ENCODE measurements at places on chromosomes 16 and 17.

DNA sequence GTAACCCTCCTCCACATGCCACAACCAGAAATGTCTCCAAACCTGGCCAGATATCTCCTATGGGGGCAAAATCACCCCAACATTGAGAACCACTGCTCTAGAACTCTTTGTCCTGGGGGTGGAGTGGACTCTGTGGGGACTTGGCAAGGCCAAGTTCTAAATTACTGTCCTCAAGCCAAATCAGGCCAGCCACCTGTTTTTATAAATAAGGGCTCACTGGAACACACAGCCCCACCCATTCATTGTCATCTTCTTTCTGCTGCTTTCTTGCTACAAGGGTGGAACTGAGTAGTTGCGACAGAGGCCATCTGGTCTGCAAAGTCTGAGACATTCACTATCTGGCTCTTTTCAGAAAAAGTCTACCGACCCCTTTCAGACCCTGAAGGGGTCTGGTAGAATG, 26.8 kb upstream of the TMEM220 start:
- no peak for DNase-seq

DNA sequence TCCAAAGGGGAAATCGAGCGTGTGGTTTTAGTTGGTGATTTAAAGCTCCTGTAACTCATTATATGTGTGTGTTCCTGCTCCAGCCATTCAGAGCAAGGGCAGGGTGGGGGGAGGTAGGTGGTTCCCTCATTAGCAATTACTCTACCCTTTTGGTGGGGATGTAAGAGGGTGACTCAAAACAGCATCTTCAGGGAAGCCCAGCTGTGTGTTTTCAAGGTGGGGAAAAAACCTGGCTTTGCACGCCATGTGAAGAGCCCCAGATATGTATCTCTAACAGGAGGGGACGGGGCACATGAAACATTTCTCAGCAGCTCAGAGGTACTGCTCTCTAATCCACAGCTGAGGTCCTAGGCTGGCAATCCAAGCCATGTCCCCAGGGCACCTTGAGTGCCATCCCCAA, 241.3 kb upstream of the ZFHX3 start:
- DNase-seq: no peak

DNA sequence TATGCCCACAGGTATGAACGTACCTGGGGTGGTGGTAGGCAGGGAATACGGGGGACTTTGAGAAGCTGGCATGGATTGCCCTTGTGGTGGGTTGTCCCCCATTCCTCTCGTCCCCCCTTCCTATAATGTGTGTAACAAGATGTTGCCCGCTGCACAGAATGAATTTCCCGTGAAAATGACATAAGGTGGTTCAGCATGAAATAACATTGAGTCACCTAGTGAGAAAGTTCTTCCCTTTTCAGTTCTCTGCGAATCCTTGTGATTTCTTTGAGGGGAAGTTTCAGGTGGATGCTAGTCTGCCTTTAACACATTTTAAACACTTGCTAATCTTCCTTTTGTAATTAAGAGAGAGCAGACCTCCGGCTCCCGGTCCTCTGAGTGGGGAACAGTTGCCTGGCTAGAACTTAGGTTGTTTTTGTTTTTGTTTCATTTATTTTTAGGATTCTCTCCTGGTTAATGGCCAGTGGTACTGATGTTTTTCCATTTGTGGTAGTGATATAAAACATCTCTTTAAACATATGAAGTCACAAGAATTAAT, 58.9 kb downstream of the RAP1GAP2 start:
- no peak for DNase-seq

GRCh38 chr17:63751806-63752205, 10.2 kb upstream of the STRADA start:
- DNase-seq: no peak

GRCh38 chr16:28309811-28310311, 17.5 kb downstream of the SBK1 start:
- DNase-seq: no peak

GRCh38 chr17:6072157-6072556, 2.0 kb downstream of the WSCD1 start:
- no peak for DNase-seq

- DNase-seq: no peak
Observed at GRCh38 chr17:34997355-34997862, 17.1 kb downstream of the LIG3 start.

DNA sequence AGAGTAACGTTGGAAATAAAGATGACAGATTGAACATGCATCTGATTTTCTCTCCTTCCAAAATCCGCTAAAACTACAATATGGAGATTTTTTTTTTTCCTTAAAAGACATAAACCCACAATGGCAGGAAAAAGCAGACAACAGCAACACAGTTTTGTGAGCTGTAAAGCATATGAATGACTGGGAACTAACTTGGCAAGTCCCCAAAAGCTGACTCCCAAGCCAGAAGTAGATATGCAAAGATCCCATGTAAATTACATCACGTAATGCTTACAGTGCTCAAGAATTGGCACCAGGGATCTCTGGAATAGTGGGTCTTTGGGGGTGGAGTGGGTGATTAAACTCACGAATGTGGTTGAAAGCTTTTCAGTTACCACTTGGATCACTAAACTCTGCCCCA, 106.6 kb downstream of the ELAC2 start:
- no peak for DNase-seq

GRCh38 chr17:81712468-81713003, 452 bp downstream of the SLC25A10 start:
- no peak for DNase-seq

GRCh38 chr16:54407596-54407995, 121.0 kb upstream of the IRX3 start:
- no peak for DNase-seq

DNA sequence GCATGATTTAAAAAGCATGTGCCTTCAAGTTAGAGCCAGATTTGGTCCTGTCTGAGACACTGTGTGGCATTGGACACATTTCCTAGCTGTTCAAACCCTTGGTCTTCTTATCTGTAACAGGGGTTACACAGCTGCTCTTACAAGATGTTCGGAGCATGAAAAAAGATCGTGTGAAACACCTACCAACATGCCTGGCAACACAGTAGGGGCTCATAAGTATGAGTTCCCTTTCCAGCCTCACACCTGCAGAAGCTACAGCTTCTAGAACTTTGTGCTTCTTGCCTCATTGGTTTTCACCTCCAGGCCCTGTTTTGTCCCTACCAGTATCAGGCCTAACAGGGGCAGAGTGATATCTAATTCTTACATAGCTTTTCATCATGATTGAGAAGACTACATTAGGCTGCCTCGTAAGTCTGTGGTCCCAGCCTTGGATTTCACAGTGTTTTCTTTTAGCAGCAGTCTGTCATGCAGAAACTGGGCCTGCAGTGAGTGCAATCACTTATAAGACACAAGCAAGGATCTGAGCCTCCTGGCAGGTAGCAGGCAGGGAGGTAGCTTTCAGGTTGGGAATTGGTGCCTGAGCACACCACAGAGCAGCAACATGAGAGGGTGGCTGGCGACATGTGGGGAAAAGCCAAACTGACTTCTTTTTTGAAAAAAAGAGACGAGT, 78.8 kb downstream of the CCDC182 start:
- DNase-seq: no peak

- no peak for DNase-seq
Observed at GRCh38 chr17:32875923-32876416, 954 bp downstream of the MYO1D start.

- peak; percentile 2 for DNase-seq
Observed at GRCh38 chr17:70661342-70662222, 492.2 kb downstream of the KCNJ2 start.

- no peak for DNase-seq
Observed at GRCh38 chr17:11720816-11721215, 122.5 kb downstream of the DNAH9 start.

DNA sequence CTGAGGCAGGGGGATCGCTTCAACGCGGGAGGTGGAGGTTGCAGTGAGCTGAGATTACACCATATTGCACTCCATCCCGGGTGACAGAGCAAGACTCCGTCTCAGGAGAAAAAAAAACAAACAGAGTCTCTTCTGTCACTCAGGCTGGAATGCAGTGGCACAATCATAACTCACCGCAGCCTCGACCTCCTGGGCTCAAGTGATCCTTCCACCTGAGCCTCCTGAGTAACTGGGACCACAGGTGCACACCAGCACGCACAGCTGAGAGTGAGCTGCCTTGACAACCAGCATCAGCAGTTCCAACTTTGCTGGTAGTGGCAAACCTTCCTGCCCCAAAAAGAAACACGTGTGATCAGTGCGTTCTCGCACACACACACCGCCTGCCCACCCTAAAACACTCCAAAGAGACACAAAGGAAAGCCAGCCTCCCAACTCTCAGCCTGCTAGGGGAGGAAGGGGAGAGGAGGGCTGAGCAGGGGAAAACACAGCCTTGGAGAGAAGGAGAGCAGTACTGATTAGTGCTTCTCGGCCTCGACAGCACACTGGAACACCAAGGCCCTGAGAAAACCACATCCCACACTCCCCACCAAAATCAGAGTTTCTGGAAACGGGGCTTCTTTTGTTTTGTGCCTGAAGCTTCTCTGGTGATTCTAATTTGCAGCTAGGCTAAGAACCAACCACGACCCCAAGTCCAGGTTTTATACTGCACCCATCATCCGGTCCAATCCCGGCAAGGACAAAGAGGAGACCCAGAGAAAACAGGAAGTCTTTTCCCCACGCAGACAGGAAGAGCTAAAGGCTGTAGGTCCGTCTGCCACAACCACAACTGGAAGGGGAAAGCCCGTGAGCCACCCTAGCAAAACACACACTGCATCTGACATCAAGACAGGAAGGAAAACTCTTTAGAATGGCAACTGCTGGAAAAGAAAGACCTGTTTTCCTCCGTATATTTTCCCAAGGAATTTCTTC, 28.8 kb downstream of the ZCCHC14 start:
- no peak for DNase-seq

DNA sequence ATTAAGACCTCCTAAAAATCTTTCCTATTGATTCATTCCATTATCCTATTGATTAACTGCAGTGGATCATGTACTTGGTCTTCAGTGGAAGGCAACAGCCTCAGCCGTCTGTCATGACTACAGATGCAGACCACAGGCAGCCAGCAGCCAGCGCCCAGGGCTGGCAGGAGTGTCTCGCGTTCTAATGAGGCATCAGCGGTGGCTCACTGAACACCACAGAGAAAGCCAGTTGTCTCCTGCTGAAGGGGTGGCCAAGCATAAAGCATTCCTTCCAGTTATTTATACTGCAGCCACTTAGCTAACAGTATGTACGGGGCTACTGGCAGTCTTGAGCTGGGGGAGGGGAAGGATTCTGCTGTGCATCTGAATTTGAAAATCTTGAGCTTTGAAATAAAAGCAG, 214.3 kb downstream of the IRX3 start:
- DNase-seq: no peak

DNA sequence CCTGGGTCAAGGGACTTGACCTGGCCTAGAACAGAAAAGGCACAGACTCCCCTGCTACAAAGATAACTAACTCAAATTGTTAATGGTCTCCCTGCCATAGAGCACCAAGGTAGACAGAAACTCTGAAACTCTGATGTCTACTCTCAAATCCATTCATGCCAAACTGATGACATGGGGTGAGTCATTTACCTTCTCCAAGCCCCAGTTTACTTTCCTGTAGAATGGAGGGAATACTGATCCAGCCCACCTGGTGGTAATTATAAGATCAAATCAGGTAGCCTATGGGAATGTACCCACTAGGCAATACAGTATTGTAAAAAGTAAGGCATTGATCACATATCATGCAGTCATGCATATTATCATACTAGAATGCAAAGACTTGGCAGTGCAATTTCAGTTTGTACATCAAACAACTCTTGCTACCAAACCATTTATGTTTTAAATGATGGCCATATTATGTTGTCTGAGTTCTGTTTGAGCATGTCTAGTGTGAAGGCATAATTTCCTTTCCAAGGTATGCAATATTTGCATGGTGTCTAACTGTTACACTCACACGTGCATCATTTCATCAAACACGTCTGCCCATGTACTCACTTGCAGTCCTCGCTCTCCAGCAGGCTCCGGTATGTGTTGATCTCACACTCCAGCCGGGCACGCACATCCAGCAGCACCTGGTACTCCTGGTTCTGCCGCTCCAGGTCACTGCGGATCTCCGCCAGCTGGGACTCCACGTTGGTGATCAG, 3.0 kb downstream of the KRT31 start:
- no peak for DNase-seq

GRCh38 chr17:80152081-80152702, 5.3 kb upstream of the EIF4A3 start:
- peak; percentile 39 for DNase-seq

DNA sequence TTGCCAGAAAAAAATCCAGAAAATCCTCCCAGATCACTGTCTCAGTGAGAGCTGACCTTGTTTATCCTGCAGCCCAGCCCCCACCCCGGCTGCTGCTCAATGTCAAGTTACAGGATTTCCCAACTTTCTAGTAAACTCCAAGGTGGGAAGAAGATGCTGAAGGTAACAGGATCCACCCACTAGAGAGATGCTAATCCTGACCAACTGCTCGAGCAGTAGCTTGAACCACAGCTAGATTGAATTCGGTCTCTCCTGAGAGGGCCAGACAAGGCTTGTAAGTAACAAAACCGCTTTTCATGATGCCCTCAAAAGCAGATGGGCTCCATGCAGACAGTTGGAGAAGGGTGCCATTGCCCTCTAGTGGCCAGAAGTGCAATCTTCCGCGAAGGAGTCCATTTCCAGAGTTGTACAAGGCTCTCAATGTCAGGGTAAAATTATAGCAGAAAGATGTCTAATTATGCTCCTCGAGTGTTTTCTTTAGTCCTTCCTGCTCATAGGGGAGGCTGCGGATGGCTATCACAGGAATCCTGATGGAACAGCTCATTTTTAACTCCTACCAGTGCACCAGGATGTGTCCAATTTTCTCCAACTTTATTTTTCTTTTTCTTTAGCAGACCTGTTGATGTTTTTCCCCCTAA, 3.9 kb downstream of the CDH11 start:
- DNase-seq: peak; percentile 14

DNA sequence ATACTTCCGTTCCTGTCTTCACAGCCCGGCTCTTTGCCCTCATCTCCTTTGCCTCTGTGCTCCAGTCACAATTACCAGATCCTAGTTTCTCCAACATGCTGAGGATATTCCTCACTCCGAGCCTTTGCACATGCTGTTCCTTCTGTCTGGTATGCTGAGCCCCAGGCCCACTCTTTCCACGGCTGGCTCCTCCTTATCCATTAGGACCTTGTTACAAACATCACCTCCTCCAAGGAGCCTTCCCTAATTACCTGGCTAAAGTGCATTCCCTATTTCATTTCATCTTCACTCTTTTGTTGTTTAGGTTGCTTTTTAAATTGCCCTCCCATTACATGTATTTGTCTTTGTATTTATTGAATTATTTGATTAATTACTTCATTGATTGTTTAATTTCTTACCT, 14.9 kb upstream of the ADGRG1 start:
- no peak for DNase-seq

- DNase-seq: no peak
Observed at GRCh38 chr16:11051879-11052808, 107.8 kb downstream of the CLEC16A start.

GRCh38 chr17:62716834-62717588, 89.5 kb downstream of the MRC2 start:
- DNase-seq: no peak

- no peak for DNase-seq
Observed at GRCh38 chr17:8632061-8632460, 1.5 kb upstream of the MYH10 start.

GRCh38 chr17:78414178-78415162, 36.0 kb downstream of the PGS1 start:
- no peak for DNase-seq
